NCI-H187 (cell line): ENCODE measurements at places on chromosomes 1 and 21.

DNA sequence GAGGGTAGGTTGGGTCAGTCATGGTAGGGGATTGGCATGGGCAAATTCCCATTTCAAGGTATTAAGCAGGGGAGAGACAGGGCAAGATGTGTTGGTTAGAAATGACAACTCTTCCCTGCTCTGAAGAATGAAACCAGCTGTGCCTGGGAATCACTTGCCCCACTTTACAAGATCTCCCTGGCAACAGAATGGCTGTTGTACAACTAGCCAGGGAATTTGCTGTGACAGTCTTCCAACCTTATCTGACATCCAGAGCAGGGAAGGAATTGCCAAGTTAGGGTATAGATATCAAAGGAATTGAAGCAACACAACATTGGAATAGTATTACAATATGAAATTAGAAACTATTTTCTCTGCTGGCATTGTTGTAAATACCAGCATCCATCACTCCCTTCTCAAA is 154.7 kb downstream of the CACNA1E start:
- DNase-seq = no peak

GRCh38 chr1:117093091-117093534 is 28.4 kb downstream of the TRIM45 start:
- peak; percentile 12 for DNase-seq

DNA sequence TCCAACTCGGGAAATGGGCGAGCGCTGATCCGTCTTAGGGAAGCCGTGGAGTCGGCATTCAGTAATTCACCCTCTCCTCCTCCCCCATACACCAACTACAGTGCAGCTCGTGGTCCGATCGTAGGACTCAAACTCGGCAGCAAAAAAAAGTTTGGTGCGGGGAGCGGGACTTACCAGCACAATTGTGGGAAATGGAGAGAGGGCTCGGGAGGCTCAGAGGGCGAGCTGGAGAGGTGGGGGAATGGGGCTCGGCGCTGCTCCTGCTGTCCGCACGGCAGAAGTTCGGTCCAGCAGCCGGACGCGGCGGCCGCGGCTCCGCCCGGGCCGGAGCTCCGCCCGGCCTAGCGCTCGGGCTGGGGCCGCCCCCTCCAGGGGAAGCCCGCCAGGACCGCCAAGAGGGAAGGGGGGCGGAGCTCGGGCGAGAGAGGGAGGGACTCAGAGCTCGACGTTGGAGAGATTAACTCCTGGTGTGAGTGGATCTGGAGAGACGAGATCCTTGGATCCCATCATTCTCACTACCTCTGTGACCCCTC is 676 bp upstream of the PIAS3 start:
- DNase-seq = peak; percentile 83

- DNase-seq = no peak
Measured at GRCh38 chr1:169508432-169509338, 22.9 kb upstream of the SLC19A2 start.

- no peak for DNase-seq
Measured at GRCh38 chr1:190935925-190936324, 458.3 kb upstream of the BRINP3 start.

GRCh38 chr1:203172184-203173010 is 3.2 kb downstream of the MYBPH start:
- DNase-seq = peak; percentile 34

- DNase-seq = no peak
Measured at GRCh38 chr1:226233293-226233692, 9.8 kb downstream of the MIXL1 start.

GRCh38 chr1:88985032-88985431 is 7.4 kb downstream of the KYAT3 start:
- no peak for DNase-seq

- no peak for DNase-seq
Measured at GRCh38 chr1:198986036-198986435, 347.2 kb downstream of the PTPRC start.

DNA sequence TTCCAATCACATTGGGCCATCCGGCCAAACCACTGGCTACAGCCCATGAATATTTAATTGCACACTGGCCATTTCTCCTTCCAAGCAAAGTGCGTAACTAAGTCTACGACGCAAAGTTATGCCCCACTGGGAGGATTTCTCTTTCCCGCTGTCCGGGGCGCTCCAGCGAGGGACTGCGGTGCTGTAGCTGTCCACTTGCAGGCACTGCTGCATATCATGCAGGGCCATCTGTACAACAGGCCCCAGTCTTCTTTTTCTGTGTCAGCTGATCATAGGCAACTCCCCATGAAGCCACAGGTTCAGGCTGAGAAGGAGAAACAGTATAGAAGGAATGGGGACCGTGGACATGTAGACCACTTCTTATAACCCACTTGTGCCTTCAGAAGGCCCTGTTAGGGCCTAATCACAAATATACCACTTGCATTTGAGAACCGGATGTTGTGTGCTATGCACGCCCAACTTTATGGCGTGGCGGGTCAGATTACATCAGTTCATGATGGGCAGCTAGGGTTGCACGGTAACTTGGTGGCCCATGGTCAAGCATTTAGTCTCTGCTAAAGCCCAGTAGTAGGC is 58.0 kb downstream of the ADSS2 start:
- DNase-seq = no peak

GRCh38 chr1:153678519-153679336 is at the start of gene NPR1:
NPR1 (plus strand) TSS chr1:153678688; CDS start chr1:153679109, 421 bp downstream.
- DNase-seq = no peak

DNA sequence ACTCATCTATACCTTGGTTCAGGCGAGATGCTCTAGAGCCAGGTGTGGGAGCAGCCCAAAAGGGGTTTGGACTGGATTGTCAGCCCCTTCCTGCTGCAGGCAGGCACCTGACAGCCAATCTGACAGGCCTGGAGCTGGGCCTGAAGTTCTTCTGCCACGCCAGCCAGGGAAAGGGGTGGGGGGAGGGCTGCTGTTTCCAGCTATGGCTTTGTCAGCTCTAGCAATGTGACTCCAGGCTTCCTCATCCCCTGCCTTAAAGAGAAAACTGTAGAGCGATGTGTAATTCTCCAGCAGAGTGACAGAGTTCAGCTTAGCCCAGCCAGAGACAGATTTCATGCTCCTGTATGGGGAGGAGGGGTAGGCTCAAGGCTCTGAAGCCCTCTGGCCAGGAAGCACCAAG is 30.3 kb downstream of the WNT4 start:
- no peak for DNase-seq

DNA sequence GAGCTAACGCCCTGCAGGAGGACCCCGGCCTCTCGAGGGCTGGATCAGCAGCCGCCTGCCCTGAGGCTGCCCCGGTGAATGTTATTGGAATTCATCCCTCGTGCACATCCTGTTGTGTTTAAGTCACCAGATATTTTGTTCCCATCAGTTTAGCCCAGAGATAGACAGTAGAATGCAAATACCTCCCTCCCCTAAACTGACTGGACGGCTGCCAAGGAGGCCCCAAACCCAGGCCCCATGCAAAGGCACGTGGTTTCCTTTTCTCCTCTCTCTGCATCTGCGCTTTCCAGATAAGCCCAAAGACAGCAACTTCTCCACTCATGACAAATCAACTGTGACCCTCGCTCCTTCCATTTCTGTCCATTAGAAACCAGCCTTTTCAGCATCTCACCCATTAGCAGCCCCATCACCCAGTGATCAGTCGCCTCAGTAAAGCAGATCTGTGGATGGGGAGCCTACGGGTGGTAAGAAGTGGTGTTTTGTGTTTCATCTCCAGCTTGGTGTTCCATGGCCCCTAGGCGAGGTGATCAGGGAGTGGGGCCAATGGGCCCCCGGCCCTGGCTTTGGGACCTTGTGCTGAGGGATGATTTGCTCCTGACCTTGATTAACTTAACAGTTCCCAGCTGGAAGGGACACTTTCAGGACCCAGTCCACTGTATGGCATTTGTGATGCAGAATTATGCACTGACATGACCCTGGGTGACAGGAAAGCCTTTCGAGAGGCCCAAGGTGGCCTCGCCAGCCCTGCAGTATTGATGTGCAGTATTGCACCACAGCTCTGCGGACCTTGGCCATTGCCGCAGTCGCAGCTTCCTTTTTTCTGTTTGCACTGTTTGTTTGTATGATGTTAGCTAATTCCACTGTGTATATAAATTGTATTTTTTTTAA is 5.2 kb downstream of the NPPA start:
- no peak for DNase-seq

DNA sequence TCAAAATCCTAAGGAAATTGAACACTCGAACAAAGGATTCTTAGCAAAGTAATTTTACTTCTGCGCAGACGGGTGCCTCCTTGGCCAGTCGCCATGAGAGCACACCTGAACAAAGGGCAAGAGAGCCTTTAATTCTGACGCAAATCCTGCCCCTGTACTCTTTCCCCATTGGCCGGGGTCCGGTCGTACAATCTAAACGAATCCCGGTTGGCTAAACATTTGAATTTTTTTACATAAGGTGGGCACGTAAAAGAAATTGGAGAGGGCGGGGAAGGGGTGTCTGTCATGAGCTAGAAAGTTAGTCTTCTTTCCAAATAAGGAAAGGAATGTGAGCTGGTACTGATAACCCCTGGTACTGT is 8.2 kb upstream of the IL22RA1 start:
- no peak for DNase-seq

DNA sequence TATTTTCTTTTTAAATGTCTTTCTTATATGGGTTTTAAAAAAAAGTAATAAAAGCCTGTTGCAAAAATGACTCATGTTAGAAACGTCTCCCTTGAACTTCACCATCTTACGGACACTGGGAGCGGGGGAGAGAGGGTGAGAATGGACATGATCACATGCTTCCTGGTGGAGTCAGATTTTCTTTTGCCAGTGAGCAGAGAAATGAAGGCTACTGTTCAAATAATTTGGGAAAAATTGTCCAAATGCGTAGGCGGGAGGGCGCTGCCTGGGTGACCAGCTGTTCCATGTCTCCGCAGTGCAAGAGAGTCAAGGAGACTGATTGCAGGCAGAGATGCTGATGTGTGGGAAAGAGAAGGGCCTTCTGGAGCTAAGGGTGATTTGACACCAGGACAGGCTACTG is 23.1 kb downstream of the EIF2D start:
- DNase-seq = no peak

DNA sequence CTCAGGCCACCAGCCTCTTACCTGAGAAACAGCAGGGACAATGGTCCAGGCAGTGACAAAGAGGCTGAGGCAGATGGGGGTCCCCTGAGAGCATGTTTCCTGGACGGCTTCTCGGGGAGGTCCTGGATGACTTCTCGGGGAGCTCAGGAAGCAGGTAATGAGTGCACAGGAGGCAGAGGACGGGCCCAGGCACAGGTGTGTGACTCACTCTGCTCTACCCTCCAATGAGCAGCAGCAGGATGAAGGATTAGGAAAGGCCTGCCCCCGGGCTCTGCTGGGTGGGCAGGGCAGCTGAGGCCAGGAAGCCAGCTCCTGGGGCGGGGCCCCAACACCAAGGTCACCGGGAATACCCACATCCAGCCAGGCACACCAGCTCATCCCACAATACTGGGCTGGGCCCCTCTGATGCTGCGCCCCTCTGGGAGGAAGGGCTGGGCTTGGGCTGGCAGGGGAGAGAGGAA is 17.2 kb upstream of the PTAFR start:
- DNase-seq = no peak

DNA sequence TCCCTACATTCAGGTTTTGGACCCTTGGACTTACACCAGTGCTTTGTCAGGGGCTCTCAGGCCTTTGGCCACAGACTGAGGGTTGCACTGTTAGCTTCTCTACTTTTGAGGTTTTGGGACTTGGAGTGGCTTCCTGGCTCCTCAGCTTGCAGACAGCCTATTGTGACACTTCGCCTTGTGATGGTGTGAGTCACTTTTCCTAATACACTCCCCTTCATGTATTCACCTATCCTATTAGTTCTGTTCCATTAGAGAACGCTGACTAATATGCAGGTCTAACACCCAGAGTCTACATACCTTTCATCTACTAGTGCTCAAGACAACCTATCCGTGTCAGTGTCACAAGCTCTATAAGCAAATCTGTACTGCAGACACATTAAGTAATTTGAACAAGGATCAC is 605.3 kb downstream of the KCNT2 start:
- no peak for DNase-seq

DNA sequence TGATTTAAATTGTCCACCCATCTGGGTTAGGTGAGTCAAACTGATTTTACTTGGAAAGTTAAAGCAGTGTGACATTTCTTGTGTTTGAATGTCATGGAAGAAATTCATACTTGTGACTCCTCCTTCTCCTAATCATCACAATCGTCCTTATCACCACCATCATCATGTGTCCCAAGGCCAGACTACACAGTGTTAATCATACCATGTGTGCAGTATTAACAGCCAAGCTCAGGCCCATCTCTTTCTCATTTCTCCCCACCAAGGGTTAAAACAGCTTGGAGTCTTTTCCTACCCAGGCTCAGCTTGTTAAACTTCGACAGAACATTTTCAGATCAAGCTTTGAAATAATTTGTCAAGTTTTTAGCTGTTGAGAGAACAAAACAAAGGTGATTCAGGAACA is 22.5 kb upstream of the PLA2G2E start:
- no peak for DNase-seq

- no peak for DNase-seq
Measured at GRCh38 chr1:187203257-187203656, 374.5 kb downstream of the PLA2G4A start.

- DNase-seq = no peak
Measured at GRCh38 chr1:100875228-100875627, 19.4 kb downstream of the EXTL2 start.

DNA sequence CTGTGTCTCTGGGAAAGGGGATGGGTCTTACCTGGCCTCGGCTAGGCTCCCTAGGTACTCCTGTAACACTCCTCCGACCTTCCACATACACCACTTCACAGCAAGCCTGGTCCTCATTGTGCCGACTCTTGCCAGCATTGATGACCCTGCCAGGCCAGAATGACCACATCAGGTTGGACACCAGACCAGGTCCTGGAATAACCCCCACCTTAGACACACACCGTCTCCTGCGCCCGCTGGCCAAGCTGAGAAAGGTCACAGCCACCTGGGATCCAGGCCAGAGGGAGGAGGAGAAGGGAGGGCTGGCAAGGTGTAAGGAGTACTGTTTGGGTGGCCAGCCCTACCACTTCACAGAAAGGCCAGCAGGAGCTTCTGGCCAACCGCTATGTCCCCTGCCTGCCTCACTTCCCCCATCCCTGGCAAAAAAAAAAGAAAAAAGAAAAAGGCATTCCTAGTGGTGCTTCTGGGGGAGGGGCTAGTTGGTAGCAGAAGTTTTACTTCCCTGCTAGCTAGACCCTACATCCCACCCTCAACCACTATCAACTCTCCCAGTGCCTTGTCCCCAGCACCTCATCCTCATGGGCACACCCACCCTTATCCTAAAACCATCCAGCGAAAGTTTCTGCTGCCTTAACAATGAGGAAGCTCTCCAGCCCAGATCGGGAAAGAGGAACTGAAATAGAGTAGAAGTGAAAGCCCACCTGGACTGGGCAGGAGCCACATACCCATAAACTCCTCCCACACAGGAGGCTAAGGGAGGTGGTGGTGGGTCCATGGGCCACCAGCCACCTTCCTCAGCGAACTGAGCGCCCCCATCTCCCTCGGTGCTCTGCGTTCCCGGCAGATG is 1.4 kb downstream of the PPM1J start:
- no peak for DNase-seq

- DNase-seq = no peak
Measured at GRCh38 chr1:59137968-59138367, 158.9 kb upstream of the FGGY start.

- DNase-seq = no peak
Measured at GRCh38 chr1:31648641-31649357, 4.1 kb upstream of the PEF1 start.
